CD4-positive, alpha-beta T cell treated with Interleukin-15 for 1 hour (primary cell): ENCODE measurements at places on chromosomes 11 and 22.

- no peak for DNase-seq
Observed at GRCh38 chr11:96127596-96127959, 203.7 kb upstream of the MTMR2 start.

DNA sequence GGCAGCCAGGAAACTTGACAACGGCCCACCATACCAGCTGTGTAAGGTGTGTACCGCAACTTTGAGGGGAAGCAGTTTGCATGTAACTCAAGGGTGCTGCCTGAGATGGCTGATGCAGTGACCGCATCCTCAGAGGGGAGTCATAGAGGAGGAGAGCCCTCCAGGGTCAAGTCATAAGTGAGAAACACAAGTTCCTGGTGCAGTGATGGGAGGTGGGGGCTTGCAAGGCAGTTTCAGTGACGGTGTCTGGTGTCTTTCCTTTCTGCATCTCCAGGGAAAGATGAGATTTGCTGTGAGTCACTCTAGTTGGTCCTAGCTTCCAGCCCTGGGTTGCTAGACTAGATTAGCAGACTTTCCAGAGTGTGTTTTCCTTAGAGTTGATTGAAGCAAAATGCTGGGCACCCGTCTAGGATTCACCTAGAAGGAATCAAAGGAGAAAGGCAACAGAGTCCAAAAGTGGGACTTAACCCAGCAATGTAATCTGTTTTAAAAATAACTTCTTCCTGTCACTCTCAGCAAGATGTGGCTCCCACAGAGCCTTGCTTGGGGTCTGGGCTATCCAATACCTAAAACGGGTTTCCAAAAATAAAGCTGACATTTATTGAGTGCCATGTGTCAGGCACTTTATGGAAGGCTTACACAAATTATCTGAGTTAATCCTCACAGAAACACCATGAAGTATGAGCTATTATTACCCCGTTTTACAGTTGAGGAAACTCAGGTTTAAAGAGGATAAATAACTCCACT, 265.4 kb upstream of the PLET1 start:
- no peak for DNase-seq

DNA sequence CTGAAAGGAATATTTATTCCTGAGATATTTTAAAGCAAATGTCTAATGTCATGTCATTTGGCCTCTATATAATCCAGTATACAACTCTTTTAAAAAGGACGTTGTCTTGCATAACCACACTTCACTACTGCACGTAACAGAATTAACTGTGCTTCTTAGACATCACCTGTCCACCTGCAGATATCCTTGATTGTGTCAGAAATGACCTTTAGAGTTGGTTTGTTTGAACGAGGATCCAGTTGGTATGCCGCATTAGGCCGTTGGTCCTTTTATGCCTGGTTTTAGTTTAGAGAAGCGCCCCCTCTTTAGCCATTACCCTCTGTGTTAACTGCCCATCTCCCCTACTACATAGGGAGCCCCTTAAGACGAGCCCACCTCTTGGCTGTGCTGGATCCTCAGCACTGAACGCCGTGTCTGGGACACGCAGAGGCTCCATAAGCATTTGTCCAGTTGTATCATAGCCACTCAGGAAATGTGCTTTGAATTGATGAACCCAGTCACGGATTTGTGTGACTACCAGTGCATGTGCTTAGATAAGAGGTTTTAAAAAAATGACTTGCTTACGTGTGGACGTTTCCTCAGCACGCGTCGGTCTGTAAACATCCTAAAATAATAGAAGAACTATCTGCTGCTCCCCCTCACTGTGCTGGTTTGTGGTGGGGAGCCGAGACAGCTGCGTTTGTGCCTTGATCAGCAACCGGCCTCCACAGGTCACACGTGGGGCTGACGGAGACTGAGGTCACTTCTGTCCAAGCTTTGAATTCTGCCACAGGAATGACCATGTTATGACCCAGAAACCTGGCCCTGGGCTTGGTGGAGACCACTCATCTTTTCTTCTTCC, 4.0 kb downstream of the MICAL2 start:
- no peak for DNase-seq

DNA sequence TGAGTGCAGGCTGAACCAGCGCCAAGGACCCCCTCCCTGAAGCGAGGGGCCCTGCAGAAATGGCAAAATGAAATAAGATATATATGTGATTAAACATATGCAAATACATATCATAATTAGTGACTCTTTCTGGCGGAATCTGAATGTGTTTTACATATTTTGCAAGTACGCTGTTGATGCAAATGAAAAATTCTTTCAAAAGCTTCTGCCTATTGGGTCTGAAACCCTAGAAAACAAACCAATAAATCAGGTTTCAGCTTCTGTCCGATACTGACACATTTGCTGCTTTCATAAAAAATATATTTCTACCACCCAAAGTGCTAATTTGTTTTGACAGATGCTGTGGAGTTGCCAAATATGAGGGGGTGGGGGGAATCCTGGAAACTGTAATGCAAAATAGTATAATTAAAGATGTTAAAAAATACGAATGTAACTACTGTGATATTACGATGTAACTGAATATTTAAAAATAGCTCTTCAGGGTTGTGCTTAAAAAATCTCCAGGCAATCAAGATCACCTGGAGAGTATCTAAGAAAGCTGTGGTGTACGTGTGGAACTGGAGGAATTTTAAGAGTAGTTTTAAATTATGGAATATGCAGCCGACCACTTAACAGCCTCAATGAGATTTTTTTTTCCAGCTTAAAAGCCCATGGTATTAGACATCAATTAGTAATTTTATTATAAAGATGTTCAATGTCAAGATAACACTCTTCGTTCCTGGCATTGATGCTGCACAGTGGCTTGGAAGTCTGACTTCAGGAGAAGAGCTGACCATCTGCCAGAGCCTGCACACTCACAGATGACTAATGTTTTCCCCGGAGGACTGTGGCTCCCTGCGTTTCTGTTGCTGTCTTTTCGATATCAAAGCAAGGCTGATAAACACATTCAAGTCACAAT, 122.2 kb upstream of the RCN1 start:
- no peak for DNase-seq

GRCh38 chr22:37047006-37047405, 4.5 kb upstream of the KCTD17 start:
- DNase-seq: no peak

DNA sequence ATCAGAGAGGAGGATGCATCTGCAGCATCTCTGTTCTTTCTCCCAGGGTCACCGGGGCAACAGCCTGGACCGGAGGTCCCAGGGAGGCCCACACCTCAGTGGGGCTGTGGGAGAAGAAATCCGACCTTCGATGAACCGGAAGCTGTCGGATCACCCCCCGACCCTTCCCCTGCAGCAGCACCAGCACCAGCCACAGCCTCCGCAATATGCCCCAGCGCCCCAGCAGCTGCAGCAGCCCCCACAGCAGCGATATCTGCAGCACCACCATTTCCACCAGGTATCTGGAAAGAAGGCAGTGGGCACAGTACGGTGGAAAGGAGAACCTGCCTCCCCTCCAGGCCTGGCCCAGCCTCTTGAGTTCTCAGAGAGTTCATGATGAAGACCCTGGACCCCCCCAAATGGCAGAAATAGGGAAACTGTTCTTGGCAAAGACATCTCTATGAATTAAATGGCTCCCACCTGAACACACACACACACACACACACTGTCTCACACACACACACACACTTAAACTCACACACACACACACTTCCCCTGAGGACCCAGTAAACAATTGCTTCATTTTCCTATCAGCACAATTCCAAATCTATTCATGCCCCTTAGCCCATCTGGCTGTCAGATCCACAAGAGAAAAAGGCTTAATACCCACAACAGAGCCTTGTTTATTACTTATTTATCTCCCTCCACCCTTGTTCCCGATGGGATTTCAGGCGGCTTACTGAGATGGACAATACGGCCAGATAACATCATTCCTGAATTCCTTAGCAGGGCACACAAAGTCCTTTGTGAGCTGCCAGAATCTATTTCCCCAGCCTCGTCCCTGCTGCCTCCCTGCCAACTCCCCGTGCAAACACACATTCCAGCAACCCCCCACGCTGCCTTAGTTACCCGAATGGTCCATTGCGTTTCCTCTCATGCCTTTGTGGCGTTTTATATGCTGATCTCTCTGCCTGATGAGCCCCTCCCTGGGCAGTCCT, 8.1 kb downstream of the TMA7B start:
- DNase-seq: no peak

GRCh38 chr11:57514538-57515331, 767 bp downstream of the SLC43A1 start:
- peak; percentile 19 for DNase-seq

- DNase-seq: no peak
Observed at GRCh38 chr11:70018816-70019215, 59.3 kb upstream of the ANO1 start.

DNA sequence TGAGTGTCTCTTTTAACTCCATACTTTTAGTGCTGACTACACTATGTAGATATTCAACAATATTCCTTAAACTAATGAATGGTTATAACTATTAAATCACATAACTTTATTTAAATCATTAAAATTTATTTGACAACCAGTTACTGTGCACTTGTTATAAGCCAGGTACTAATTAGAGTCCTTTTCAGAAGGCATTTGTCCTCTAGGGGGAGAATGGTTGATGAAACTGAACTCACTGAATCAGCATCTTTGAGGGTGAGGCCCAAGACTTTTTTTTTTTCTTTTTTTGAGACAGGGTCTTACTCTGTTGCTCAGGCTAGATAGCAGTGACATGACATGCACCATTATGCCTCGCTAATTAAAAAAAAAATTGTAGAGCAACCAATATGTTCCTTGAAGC, 515.6 kb upstream of the CCDC90B start:
- no peak for DNase-seq
